ENCODE measurements at places on chromosomes 4 and X. TPM values are rescaled to one million over a fixed set of nuclear protein-coding genes. Genes with fewer than 3 reads are reported as not detected.

- H3K4me1 ChIP-seq: 0 out of 2 replicates have a peak, but pooled peaks cover 3% of the 10 kb centered on the region
- H3K27me3 ChIP-seq: no peaks in the 10 kb centered on the region
- DNase-seq: peak; percentile 28
Observed at GRCh38 chrX:133444952-133445831, 29.9 kb upstream of the GPC4 start.

DNA sequence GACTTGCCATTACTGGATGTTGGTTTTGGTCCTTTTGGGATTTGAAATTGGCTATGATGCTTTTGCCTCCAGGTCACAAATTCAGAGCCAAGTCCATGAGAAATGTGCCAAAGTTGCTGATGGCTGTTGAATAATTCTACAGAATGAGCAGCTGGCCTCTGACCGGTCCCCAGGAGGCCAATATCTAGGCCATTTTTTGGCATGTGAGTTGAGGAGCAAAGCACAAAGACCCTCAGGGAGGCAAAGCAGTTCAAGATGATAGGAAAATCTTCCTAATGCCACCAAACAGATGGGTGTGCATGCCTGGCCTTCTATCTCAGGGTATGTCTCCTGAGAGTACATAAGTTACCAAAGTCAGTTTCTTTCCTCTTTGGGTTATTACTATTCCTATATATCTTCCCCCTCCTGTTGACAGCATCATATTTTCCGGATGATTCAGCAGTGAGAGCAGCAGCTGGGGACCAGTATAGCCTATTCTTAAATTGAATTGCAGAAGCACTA lies 44.4 kb downstream of the SEL1L3 start:
- H3K4me3 ChIP-seq: no peak overlapping the region
- H3K36me3 ChIP-seq: peaks cover 20% of the 10 kb centered on the region
- H3K27ac ChIP-seq: no peak overlapping the region
- peaks cover 21% of the 10 kb centered on the region for H3K4me1 ChIP-seq

DNA sequence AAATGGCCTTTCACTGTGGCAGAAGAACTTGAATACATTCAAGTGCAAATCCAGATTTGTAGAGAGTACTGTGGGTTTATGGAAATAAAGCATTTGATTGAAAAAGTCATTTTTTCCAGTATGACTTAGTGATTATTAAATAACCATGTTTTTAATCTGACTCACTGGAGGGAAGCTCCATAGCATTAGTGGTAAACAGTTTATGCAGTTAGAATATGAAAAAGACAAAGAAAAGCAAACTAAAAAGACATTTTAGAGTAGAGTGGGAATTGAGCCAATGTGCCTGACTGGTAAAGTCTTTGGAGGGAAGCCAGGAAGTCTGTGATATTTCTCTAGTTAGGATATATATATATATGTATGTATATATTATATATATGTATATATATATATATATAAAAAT lies 53.4 kb downstream of the FAT4 start:
- no peak overlapping the region for H3K27ac ChIP-seq
- H3K4me1 ChIP-seq: no peaks in the 10 kb centered on the region
- DNase-seq: no peak
- H3K36me3 ChIP-seq: no peaks in the 10 kb centered on the region

The P2RY10 gene
- total RNA-seq: 0.18 TPM

GRCh38 chrX:53324803-53325202 lies 43.4 kb upstream of the IQSEC2 start:
- H3K4me3 ChIP-seq: no peak overlapping the region
- no peaks in the 10 kb centered on the region for H3K27me3 ChIP-seq
- DNase-seq: no peak
- H3K36me3 ChIP-seq: no peaks in the 10 kb centered on the region

DNA sequence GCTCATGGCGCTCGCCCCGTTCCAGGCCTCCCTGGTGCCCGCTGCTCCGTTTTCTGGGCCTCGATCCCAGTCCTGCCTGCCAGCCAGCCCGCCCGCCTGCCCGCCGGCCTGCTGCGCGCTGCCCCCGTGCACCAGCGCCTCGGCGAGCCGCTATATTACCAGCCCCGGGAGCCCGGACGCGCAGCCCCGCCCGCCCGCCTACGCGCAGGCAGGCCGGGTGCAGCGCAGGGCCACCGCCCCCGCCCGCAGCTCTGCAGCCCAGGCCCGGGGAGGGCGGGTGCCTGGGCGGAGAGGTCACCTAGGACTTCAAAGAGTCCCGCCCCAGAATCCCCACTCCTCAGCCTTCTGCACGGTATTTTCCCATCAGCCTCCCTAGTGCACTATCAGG lies at the start of gene MAOB:
TSS of gene MAOB (minus strand) at position 157 of the 388 bp plus-strand sequence. CDS start at position 6, 151 bp downstream.
- H3K4me3 ChIP-seq: no peak within 1 kb of the TSS
- no peaks in the 10 kb centered on the region for H3K27me3 ChIP-seq
- H3K4me1 ChIP-seq: no peaks in the 10 kb centered on the region
- no peaks in the 10 kb centered on the region for H3K36me3 ChIP-seq

The ARHGAP36 gene
- total RNA-seq: not detected

DNA sequence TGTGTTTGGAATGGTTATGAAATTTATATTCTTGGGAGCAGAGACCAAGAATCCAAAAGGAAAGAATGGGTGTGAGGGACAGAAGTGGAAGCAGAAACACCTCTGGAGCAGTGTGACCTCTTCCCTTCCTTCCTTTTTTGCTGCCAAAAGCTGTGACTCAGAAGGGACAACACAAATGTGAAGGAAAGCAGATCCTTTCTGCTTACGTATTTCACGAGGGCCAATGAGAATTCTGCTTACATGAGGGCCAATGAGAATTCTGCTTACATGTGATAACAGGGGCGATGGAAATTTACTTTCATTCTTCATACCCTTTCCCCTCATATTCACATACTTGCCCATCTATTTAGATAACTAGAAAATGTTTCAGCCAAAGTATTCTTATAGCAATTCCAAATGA lies 404.6 kb downstream of the PRDM5 start:
- 0 out of 2 replicates have a peak, but pooled peaks cover 3% of the 10 kb centered on the region for H3K4me1 ChIP-seq
- H3K27ac ChIP-seq: no peak overlapping the region
- DNase-seq: peak; percentile 24
- no peak overlapping the region for H3K4me3 ChIP-seq

The RRH gene
- not detected for total RNA-seq

The BMX gene
- 0.08 TPM for total RNA-seq

The CBLL2 gene
- not detected for total RNA-seq

DNA sequence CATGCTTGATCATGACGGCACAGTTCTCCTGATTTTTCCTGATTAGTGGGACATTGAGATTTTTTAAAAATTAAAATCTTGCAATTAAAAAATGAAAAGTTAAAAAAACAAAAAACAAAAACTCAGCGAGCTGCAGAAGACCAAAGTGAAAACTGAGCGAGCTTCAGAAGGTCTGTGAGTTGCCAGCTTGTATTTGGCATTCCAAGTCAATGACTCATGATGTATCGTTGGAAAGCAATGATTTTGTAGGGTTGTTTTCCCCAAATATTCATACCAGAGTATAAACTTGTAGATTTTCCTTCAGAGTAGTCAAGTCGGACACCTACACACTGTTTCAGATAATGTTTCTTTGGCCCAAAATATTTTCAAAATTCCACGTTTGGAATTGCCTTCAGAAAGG lies 76.9 kb downstream of the LRRC66 start:
- H3K36me3 ChIP-seq: no peaks in the 10 kb centered on the region
- DNase-seq: no peak
- H3K4me3 ChIP-seq: no peak overlapping the region
- H3K4me1 ChIP-seq: peaks cover 3% of the 10 kb centered on the region
- no peak overlapping the region for H3K27ac ChIP-seq

- peak overlapping the region; percentile 28 for H3K27ac ChIP-seq
- no peaks in the 10 kb centered on the region for H3K36me3 ChIP-seq
- H3K4me1 ChIP-seq: peaks cover 22% of the 10 kb centered on the region
- no peak for DNase-seq
- peak overlapping the region; percentile 52 for H3K4me3 ChIP-seq
- no peaks in the 10 kb centered on the region for H3K27me3 ChIP-seq
Observed at GRCh38 chr4:53905276-53905940, 159.0 kb downstream of the CHIC2 start.

DNA sequence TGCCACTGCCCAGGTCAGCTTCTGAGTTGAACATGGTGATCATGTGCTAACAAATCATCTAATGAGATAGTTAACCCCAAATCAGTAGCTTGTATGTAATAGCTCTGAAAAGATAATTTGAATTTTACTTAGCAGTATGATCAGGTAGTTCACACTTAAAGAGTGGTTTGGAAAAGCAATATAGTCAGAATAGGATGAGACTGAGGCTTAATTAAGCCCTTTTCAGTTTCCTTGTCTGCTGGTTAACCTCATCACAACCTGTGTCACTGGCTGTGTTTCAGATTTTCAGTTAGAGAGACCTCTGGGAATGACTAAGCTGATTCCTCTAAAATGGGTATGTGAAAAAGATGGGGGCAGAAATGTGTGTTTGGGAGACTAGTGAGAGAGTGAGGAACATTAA lies 38.1 kb downstream of the GPR174 start:
- no peak overlapping the region for H3K4me3 ChIP-seq
- no peaks in the 10 kb centered on the region for H3K4me1 ChIP-seq
- no peak for DNase-seq

DNA sequence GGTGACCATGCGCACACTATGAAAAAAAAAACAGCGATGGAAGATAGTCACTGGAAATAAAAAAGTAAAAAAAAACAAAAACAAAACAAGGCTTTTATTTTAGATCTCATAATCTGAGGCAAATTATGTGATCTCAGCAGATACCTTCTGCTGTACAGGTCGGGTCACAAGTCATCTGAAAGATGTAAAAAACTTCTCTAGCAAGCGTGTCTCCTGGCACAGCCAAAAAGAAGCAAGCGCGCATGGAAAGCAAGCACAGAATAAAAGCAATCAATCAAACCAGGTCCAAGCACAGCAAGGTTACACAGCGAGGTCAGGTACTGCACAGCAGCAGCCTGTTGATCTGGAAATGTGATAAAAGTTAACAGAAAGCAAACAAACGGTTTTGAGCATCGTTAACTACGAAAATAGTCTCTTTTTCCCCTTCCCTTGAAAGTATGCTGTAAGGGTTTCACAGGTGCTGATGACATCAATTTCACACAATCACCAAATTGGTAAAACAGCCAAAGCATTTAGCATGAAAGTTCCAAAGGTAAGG lies 79.3 kb upstream of the MTNR1A start:
- no peak for DNase-seq
- H3K4me1 ChIP-seq: no peaks in the 10 kb centered on the region
- no peaks in the 10 kb centered on the region for H3K27me3 ChIP-seq

GRCh38 chrX:78102091-78102490 lies 2.0 kb upstream of the PGK1 start:
- no peak overlapping the region for H3K4me3 ChIP-seq
- no peaks in the 10 kb centered on the region for H3K27me3 ChIP-seq
- H3K36me3 ChIP-seq: no peaks in the 10 kb centered on the region
- DNase-seq: no peak
- H3K27ac ChIP-seq: no peak overlapping the region

The NUP62CL gene
- total RNA-seq: not detected

DNA sequence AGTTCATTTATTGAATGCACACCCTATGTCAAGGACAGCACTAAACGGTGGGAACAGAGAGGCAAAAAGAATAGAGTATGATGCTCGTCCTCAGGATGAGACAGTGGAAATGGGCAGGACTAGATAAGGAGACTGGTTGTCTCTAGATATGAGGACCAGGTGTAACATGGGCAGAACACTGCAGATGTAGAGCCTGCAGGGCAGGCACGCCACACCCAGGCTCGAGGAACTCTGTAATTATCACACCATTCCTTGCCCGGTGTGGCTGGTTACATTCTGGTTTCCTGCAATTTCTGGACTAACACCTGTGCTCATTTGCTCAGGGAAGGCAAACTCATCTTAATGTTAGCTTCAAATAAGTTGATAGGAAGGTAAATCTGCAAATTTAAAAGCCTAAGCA lies 334.4 kb downstream of the DHX15 start:
- no peak for DNase-seq
- no peak overlapping the region for H3K27ac ChIP-seq
- H3K4me3 ChIP-seq: no peak overlapping the region

The TMEM255A gene
- not detected for total RNA-seq

DNA sequence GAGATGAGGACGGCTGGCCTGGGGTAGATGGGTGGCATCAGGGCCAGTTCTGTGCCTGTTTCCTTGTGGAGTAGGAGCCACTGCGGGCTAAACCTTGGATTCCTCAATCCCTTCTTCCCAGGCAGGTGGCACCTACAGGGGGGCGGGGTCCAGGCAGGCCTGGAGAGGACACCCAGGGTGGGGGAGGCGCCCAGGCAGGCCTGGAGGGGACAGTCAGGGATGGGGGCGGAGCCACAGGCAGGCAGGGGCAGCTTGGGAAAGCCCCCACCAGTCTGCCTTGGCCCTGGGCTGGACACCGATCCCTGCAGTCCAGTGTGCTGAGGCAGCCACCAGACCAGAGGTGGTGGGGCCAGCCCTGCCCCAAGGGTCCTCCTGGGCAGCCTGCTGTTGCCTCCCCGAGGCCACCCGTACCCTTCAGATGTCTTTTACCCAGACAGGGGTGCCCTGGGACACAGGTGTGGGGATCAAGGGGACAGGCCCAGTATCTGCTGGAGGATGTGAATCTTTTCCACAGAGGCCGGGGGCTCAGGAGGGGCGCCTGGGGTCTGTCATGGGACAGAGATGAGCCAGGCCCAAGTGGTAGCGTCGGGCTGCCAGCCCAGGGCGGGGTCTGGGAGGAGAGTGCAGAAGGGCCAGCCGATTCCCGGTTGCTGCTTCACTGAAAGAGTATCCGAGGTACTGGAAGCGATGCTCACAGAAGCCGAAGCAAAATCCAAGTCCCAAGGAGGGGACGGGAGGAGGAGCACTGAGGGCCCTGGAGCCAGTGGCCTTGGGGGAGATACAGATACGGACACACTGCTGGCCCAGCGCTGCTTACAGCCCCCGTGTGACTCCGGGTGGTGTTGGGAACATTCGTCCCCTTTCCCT lies 34.5 kb downstream of the LRPAP1 start:
- no peaks in the 10 kb centered on the region for H3K36me3 ChIP-seq
- DNase-seq: no peak
- no peaks in the 10 kb centered on the region for H3K27me3 ChIP-seq
- no peak overlapping the region for H3K27ac ChIP-seq
- H3K4me3 ChIP-seq: no peak overlapping the region

DNA sequence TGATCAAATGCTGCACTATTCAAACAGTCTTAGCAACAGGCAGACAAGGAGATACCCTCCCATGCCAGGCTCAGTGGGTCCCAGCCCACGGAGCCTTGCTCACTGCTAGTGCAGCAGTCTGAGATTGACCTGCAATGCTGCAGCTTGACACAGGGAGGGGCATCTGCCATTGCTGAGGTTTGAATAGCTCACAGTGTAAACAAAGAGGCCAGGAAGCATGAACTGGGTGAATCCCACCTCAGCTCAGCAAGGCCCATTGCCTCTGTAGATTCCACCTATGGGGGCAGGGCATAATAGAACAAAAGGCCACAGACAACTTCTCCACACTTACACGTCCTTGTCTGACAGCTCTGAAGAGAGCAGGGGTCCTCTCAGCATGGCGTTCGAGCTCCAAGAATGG lies 26.6 kb upstream of the ZXDB start:
- H3K36me3 ChIP-seq: no peaks in the 10 kb centered on the region
- no peaks in the 10 kb centered on the region for H3K27me3 ChIP-seq
- H3K4me3 ChIP-seq: no peak overlapping the region

GRCh38 chr4:104066533-104066932 lies 346.7 kb upstream of the TACR3 start:
- no peaks in the 10 kb centered on the region for H3K27me3 ChIP-seq
- no peaks in the 10 kb centered on the region for H3K36me3 ChIP-seq
- H3K4me1 ChIP-seq: no peaks in the 10 kb centered on the region
- H3K27ac ChIP-seq: no peak overlapping the region
- no peak for DNase-seq
- H3K4me3 ChIP-seq: no peak overlapping the region

GRCh38 chrX:24506082-24506481 lies 41.0 kb downstream of the PDK3 start:
- H3K4me3 ChIP-seq: no peak overlapping the region
- H3K36me3 ChIP-seq: no peaks in the 10 kb centered on the region
- no peaks in the 10 kb centered on the region for H3K27me3 ChIP-seq
- no peak for DNase-seq
- no peak overlapping the region for H3K27ac ChIP-seq
- no peaks in the 10 kb centered on the region for H3K4me1 ChIP-seq

The CENPVL1 gene
- not detected for total RNA-seq
